ENCODE measurements at places on chromosomes 7 and 10. TPM values are rescaled to one million over a fixed set of nuclear protein-coding genes. Genes with fewer than 3 reads are reported as not detected.

DNA sequence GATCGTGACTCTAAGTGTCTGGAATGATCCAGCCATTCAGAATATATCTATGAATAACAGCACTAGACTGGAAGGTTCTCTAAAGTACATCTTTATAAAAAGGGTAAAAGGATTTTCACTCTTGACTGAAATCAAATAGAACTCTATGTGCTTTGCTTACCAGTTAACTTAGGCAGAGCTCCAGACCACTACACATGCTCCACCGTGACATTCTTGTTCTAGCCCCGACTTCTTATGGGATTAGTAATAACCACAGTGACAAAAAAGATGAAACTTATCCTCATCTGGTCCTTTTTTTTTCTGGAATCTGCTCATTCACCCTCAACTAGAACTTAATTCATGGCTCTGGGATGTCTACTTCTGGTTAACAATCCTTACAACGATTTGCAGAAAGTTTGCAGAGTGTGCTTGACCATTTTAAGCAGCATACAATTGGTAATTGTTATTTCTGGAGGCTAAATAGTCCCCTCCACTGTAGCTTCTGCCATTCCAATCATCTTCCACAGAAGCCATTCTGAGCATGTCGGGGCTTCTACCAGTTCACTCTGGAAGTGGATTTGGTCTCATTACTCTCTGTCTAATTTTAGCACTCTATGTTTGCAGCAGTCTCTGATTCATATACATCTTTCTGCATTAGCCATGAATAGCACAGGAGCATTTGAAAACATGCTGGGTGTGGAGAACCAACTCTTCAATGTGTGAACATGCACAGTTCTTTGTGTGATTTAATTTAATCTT lies 163.7 kb upstream of the CDC14C start:
- no peak for DNase-seq

DNA sequence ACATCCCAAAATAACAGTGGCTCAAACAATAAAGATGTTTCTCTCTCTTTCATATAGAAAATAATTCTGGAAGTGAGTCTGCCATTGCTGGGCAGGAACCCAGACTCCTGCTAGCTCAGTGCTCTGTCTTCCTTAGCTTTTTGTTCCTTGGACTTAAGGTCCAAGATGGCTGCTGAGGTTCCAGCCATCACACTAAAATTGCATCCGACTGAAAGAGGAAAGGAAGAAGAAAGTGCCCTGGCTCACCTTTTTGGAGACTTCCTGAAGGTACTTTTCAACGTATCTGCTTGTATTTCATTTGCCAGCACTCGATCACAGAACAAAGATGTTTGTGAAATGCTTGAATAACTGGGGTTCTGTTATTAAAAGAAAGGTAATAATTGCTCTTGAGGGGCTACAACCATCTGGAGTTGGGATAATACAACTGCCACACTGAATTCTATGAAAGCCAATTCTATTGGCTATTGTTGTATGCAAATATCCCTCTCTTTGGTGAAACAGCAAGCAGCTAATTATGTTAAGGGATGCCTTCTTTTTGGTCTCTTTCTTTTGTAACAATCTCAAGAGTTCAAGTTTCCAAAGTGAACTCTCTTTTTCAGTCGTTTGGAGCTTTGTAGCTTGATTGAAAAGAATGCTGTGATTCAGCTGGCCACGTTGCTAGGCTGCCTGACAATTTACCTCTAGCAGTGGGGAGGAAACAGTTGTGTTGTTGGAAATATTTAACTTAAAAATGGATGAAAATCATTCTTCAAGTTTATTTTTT lies 83.9 kb downstream of the BAMBI start:
- no peak for DNase-seq

DNA sequence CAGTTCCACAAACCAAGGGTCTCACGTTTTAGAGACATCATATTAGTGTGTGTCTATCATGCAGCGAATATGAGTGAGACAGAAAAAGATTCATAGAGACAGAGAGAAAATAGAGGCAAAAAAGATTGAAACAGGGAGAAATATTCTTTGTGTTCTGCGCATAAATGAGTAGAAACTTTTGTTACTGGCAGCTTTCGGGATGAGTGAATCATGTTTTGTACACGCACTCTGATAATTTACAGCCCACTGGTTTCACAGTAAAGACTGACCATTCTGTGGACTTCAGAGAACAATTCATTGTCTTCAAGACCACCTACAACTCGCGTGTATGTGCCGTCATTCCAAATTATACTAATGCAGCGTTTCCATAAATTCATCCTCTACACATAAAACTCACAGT lies 60.2 kb downstream of the NRCAM start:
- no peak for DNase-seq

GRCh38 chr7:30835396-30835915 lies 64.2 kb downstream of the MINDY4 start:
- DNase-seq, result no peak

GRCh38 chr7:121331048-121331447 lies 2.2 kb downstream of the WNT16 start:
- no peak for DNase-seq

Gene FFAR4
- total RNA-seq, result not detected

Gene PROSER2
- 16.9 TPM for total RNA-seq

GRCh38 chr7:44189993-44190872 lies 994 bp upstream of the GCK start:
- DNase-seq, result no peak

DNA sequence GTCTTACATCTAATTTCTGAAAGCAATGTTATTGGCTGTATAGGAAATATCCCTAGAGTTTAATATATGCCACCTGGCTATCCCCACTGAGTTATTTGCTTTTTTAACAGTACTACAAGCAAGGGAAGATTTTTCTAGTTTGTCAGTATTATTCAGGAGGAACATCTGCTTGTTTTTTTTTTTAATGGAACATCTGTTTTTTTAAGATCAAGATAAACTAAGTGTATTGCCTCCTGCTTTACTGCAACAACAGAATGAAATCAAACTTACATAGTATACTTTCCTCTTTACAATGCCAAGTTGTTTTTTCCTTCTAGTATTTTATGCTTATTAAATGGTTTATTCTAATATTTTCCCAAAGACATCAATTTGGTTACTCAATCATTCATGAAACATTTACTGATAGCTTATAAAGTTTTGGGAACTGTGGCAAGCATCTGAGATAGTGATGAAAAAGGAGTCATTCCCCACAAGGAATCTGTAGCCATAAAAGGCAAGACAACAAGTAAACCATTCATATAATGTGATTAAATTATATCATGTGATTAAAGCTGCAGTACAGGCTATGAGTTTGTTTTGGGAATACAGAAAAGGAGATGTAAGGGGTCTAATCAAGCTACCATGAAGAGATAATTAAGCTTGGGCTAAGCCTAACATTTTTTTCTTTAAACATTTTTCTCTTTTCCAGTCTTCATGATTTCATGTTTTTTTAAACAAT lies 17.4 kb downstream of the MTPN start:
- no peak for DNase-seq

Gene LEP
- total RNA-seq, result not detected
